ENCODE measurements at places on chromosomes 13 and 19. TPM values are rescaled to one million over a fixed set of nuclear protein-coding genes. Genes with fewer than 3 reads are reported as not detected.

CYP2F1 gene
- total RNA-seq: not detected

ZNF723 gene
- total RNA-seq: not detected

KLHL1 gene
- not detected for total RNA-seq

FGF22 gene
- 0.62 TPM for total RNA-seq

VSTM2B gene
- total RNA-seq: not detected

CSNK1A1L gene
- total RNA-seq: not detected

SPACA4 gene
- total RNA-seq: not detected

TSHZ3 gene
- total RNA-seq: 3.0 TPM

Data from A549 treated with CpdA at 1 μM for 4 hours (cell line).